ENCODE measurements at places on chromosomes 1 and 21.

DNA sequence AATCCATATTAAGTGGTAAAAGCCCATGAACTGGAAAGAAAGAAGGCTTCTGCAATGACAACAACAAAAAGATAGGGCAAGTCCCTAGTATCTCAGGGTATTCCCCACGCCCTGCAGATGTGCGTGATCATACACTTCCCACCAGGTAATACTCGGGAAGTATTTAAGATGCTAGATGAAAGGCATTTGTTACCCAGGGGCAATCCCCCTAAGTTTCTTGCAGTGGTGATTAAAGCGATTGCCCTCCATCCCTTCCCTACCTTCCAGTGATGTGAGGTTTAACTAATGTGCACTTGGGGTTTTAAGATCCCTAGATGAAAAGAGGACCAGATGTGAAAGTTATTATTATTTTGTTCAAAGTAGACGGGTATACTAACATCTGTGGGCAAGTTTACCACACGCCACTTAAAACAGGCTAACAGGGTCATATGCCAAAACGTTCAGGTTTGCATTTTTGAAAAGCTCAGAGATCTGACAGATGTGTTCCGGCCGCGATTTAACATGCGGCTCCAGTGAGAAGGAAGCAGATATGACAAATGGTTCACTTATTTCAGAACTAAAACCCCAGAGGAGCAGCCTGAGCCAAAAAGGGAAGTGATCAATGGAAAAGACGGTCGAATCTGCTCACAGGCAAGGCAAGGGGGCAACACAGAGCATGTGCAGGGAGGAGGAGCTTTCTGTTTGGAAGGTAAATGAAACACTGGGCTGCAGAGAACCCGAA is 17.4 kb downstream of the TIAM1 start:
- no peak for DNase-seq

DNA sequence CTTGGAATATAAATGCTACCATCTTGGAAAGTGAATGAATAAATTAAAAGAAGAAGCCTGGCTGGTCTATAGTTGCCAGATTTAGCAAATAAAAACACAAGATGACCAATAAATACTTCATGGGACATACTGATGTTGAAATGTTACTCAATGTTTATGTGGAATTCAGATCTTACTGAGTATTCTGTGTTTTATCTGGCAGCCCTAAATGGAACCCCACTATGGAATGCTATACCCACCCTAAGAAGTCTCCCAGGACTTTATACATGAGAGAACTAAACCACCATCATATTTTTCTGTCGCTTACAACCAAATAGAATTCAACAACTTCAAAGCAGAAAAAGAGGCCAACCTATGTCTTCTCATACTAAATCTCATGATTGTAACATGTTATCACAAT is 177.6 kb upstream of the HMCN1 start:
- DNase-seq = no peak

- peak; percentile 81 for DNase-seq
These were observed 1.1 kb upstream of the COL6A2 start for GRCh38 chr21:46096596-46097335.

GRCh38 chr1:243849421-243850201 is 432 bp downstream of the AKT3 start:
- peak; percentile 89 for DNase-seq
